ENCODE measurements at places on chromosomes 7 and 10.

DNA sequence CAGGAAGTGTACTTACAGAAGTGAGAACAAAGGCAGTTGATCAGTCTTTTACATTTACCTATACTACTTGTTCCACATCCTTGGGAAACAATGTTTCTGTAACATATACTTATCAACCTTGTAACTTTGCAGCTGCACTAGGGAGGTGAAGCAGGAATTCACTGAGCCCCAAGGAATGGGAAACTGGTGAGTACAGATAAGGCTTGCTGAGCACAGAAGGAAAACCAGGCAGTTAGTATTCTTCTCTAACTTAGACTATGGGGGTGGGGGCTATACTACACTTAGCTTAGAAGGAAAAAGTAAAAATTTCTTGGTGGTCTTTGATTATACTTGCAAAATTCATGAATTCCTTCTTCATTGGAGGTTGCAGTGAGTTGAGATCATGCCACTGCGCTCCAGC is 6.9 kb upstream of the ZNF33A start:
- H3K4me1 ChIP-seq: no peaks in the 10 kb centered on the region
- H3K27ac ChIP-seq: no peak overlapping the region
- H3K4me3 ChIP-seq: no peak overlapping the region
- no peaks in the 10 kb centered on the region for H3K36me3 ChIP-seq
- DNase-seq: no peak

GRCh38 chr10:95363303-95363912 is 72.6 kb upstream of the PDLIM1 start:
- H3K27ac ChIP-seq: no peak overlapping the region
- no peaks in the 10 kb centered on the region for H3K36me3 ChIP-seq
- no peaks in the 10 kb centered on the region for H3K4me1 ChIP-seq
- DNase-seq: peak; percentile 74
- peaks cover 11% of the 10 kb centered on the region for H3K27me3 ChIP-seq

GRCh38 chr10:32556783-32557395 is 110.9 kb downstream of the CCDC7 start:
- no peak overlapping the region for H3K27ac ChIP-seq
- DNase-seq: no peak
- H3K4me1 ChIP-seq: no peaks in the 10 kb centered on the region
- H3K4me3 ChIP-seq: no peak overlapping the region
- H3K27me3 ChIP-seq: no peaks in the 10 kb centered on the region

GRCh38 chr10:100114976-100115770 is 33.5 kb upstream of the CPN1 start:
- no peak overlapping the region for H3K4me3 ChIP-seq
- no peaks in the 10 kb centered on the region for H3K4me1 ChIP-seq
- no peak overlapping the region for H3K27ac ChIP-seq
- H3K27me3 ChIP-seq: no peaks in the 10 kb centered on the region
- H3K36me3 ChIP-seq: no peaks in the 10 kb centered on the region
- no peak for DNase-seq

DNA sequence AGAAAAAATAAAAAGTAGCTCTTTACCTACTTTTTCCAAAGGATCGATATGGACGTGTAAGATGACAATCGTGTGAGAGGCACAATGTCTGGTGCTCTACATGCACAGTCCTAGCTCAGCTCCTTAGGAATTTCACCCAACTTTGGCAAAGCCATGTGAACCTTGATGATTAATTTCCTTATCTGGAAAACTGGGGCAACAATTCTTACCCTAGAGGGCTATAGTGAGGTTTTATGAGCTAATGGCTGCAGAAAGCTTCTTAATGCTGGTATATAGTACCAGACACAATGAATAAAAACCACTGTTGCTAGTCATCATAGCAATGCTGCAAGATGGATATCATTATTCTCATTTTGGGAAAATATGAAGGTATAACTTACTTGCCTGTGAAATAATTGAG is 202.7 kb downstream of the PARD3 start:
- H3K4me1 ChIP-seq: peaks cover 2% of the 10 kb centered on the region
- no peaks in the 10 kb centered on the region for H3K27me3 ChIP-seq
- no peak for DNase-seq
- H3K27ac ChIP-seq: no peak overlapping the region

GRCh38 chr7:95330204-95330960 is 6.0 kb upstream of the PON1 start:
- H3K4me3 ChIP-seq: no peak overlapping the region
- H3K27me3 ChIP-seq: no peaks in the 10 kb centered on the region
- DNase-seq: peak; percentile 20
- no peaks in the 10 kb centered on the region for H3K4me1 ChIP-seq
- no peaks in the 10 kb centered on the region for H3K36me3 ChIP-seq

DNA sequence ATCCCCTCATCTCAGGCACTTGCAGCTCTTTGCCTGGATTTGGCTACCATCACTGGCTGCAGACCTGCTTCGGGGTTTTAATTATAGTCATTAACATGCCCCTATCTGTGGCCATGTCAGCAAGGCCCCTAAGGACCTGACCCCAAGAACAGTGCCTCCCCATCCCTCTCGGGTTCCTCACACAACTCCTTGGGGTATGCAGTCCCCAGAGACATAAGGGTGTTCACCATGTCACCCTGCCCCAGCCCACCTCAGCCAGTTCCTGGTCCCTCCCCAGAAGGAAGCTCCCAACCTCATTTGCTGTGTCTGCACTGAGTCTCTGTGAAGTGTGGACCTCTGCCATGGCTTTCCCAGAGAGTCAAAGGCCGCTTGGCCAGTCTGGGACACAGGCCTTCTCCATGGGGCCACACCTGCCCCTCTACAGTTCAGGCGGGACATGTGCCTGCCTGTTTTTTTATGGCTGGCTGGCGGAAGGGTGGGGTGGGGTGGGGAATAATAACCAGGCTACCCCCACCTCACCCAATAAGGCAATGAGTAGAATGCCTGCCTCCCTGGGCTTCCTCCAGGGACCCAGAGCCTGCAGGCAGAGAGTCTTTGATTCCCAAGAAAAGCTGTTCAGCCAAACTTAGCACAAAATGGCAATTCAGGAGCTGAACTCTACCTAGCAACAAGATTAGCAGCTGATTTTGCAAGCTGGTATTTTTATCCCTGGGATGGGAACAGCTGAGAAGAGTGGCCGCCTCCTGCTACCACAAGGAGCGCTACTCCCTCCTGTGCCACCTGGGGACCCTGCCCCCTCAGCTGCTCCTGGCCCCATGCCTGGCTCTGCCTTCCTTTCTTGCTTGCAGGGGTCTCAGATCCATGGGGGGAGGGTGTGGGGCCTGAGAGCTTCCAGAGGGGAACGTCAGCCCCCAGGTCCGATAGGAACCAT is 23.7 kb upstream of the CAMK2B start:
- DNase-seq: peak; percentile 15
- H3K4me3 ChIP-seq: no peak overlapping the region
- no peaks in the 10 kb centered on the region for H3K4me1 ChIP-seq
- peaks cover 8% of the 10 kb centered on the region for H3K27me3 ChIP-seq
- H3K27ac ChIP-seq: no peak overlapping the region
- H3K36me3 ChIP-seq: no peaks in the 10 kb centered on the region

- no peak overlapping the region for H3K27ac ChIP-seq
- peaks cover 85% of the 10 kb centered on the region for H3K27me3 ChIP-seq
- H3K36me3 ChIP-seq: no peaks in the 10 kb centered on the region
- H3K4me1 ChIP-seq: peaks cover 4% of the 10 kb centered on the region
These were observed 87.2 kb downstream of the MICALL2 start for GRCh38 chr7:1372063-1372462.

GRCh38 chr10:75770626-75771081 is 339.2 kb downstream of the LRMDA start:
- no peak overlapping the region for H3K4me3 ChIP-seq
- H3K27ac ChIP-seq: no peak overlapping the region
- no peaks in the 10 kb centered on the region for H3K36me3 ChIP-seq
- H3K27me3 ChIP-seq: no peaks in the 10 kb centered on the region
- no peak for DNase-seq

GRCh38 chr10:43202224-43202656 is 64.0 kb downstream of the CSGALNACT2 start:
- peak overlapping the region; percentile 78 for H3K4me3 ChIP-seq
- H3K36me3 ChIP-seq: peaks cover 9% of the 10 kb centered on the region
- peak; percentile 23 for DNase-seq
- H3K27ac ChIP-seq: no peak overlapping the region
- peaks cover 24% of the 10 kb centered on the region for H3K4me1 ChIP-seq

- no peaks in the 10 kb centered on the region for H3K36me3 ChIP-seq
- no peaks in the 10 kb centered on the region for H3K27me3 ChIP-seq
- no peak overlapping the region for H3K27ac ChIP-seq
- H3K4me3 ChIP-seq: no peak overlapping the region
- peak; percentile 73 for DNase-seq
- no peaks in the 10 kb centered on the region for H3K4me1 ChIP-seq
These were observed 380.2 kb downstream of the EXOC4 start for GRCh38 chr7:133633055-133633454.

- H3K4me1 ChIP-seq: no peaks in the 10 kb centered on the region
- H3K27me3 ChIP-seq: peaks cover 1% of the 10 kb centered on the region
- DNase-seq: no peak
- H3K36me3 ChIP-seq: no peaks in the 10 kb centered on the region
These were observed 6.0 kb upstream of the NPVF start for GRCh38 chr7:25234336-25234735.

GRCh38 chr10:3873728-3874461 is 88.9 kb upstream of the KLF6 start:
- no peaks in the 10 kb centered on the region for H3K36me3 ChIP-seq
- H3K4me3 ChIP-seq: no peak overlapping the region
- peaks cover 1% of the 10 kb centered on the region for H3K4me1 ChIP-seq
- no peak overlapping the region for H3K27ac ChIP-seq

- no peak overlapping the region for H3K4me3 ChIP-seq
- H3K4me1 ChIP-seq: no peaks in the 10 kb centered on the region
- DNase-seq: no peak
- H3K27me3 ChIP-seq: no peaks in the 10 kb centered on the region
These were observed 236.3 kb upstream of the DKK1 start for GRCh38 chr10:52077814-52078213.

DNA sequence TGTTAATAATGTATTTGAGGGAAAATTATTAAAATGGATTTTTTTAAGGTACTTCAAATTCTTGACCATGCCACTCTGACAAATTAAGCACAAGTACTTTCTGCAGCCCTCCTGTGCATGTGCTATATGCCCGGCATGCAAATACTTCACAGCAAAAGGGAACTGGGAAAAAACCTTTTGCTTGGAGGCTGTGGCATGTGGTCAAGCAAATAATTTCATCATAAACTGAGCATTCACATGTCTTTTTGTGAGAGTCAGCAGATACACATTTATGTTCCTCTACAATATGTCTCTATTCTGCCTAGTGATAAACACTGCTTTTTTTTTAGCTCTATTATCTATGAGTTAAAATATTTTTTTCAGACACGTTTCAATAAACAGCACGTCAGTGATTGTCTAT is 53.7 kb upstream of the SEMA3A start:
- peak; percentile 47 for DNase-seq
- H3K27ac ChIP-seq: no peak overlapping the region
- H3K36me3 ChIP-seq: no peaks in the 10 kb centered on the region
- no peak overlapping the region for H3K4me3 ChIP-seq

DNA sequence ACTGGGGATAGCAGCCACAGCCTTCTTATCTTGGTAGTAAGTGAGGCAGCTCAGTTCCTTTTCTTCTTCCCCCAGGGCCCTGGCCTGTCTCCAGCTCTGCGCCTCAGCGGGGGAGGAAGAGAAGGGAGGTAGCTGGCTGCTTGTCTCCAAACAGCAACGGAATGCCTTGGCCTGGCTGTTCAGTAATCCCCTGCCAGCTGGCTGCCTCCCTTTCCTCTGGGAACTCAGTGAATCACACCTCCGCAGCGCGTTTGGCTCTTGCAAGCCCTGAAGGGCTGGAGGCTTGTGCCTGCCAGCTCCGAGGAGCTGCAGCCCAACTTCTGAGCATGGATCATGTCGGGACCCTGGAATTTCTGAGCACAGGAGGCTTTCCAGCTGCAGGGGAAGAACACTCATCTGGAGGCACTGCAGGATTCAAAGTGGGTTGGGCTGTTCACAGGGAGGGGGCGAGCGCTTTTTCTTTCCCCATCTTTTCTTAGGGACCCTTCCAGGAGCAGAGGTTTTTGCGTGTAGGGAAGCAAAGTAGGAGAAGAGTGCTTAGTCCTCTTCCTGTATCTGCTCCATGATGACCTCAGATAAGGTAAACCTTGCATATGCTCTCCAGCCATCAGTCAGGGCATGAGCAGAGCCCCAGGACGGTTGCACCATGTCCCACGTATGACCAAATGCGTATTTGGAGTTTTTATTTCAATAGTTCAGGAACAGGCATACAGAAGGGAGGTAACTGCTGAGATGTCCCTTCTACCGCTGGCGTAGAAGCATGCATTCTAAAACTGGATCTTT is 253.2 kb upstream of the INHBA start:
- H3K36me3 ChIP-seq: peaks cover 10% of the 10 kb centered on the region
- no peak overlapping the region for H3K4me3 ChIP-seq
- H3K4me1 ChIP-seq: peaks cover 21% of the 10 kb centered on the region
- peak overlapping the region; percentile 81 for H3K27ac ChIP-seq

DNA sequence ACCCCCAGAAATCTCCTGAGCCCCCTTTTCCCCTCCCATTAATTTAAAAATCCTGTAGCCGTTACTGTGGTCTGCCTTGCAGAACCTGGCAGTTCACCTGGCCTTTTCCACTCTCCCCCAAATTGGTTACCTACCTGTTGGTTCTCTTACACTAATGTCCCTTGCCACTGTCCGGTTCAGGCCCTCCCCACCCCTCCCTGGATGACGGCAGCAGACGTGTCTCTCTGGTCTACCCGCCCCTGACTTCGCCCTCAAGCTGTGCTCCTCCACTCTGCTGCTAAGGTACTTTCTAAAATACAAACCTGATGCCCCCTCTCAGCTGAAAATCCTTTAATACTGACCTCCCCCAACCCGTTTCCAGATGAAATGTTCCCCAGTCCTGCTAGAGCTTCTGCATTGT is 15.6 kb upstream of the SH3PXD2A start:
- H3K4me1 ChIP-seq: peaks cover 8% of the 10 kb centered on the region
- H3K27me3 ChIP-seq: no peaks in the 10 kb centered on the region
- peaks cover 9% of the 10 kb centered on the region for H3K36me3 ChIP-seq
- no peak for DNase-seq
- H3K4me3 ChIP-seq: no peak overlapping the region
- H3K27ac ChIP-seq: no peak overlapping the region

DNA sequence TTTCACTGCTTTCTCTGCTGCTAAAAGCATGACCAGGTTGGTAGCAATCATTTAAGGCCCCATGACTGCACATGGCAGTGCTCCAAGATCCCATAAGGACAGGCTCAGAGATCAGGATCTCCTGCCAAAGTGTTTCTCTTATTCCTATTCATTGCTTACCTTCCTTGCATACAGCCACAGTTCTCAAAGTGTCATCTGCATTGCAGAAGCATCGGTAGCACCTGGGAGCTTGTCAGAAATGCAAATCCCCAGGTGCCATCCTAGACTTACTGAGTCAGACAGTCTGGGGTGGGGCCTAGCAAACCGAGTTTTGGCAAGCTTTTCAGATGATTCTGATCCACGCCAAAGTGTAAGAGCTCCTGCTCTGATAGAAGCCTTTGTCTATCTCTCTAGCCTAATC is 489.0 kb upstream of the AUTS2 start:
- DNase-seq: no peak
- H3K27ac ChIP-seq: no peak overlapping the region
- no peak overlapping the region for H3K4me3 ChIP-seq

Data from mesenchymal stem cell (in vitro differentiated cells and primary cell).